Epithelial cell of umbilical artery (primary cell): ENCODE measurements at places on chromosomes 1 and 21. TPM values are rescaled to one million over a fixed set of nuclear protein-coding genes. Genes with fewer than 3 reads are reported as not detected.

Gene VWA5B1
- total RNA-seq = not detected in 2 replicates

Gene CYP4A11
- total RNA-seq = not detected in 2 replicates

Gene ATP1A2
- not detected in 2 replicates for total RNA-seq

Gene OR4F29
- total RNA-seq = not detected in 2 replicates

Gene GSTM5
- 0.65 and 0.76 TPM in 2 replicates for total RNA-seq

Gene OLIG2
- not detected in 2 replicates for total RNA-seq

Gene GNAT2
- 0.32 TPM in 1 of 2 replicates, not detected in the other for total RNA-seq

Gene PHLDA3
- 31.9 and 38.0 TPM in 2 replicates for total RNA-seq

Gene IL12RB2
- total RNA-seq = not detected in 2 replicates

Gene AXDND1
- under 0.01 TPM in 1 of 2 replicates, not detected in the other for total RNA-seq

Gene HSPG2
- total RNA-seq = 507 and 1,288 TPM in 2 replicates

Gene BLACAT1
- total RNA-seq = not detected in 2 replicates

Gene DNASE2B
- not detected in 2 replicates for total RNA-seq

Gene C1orf87
- total RNA-seq = not detected in 2 replicates

Gene TSNAX
- 31.8 and 36.8 TPM in 2 replicates for total RNA-seq

Gene SERPINC1
- total RNA-seq = not detected in 2 replicates

Gene C1orf105
- not detected in 2 replicates for total RNA-seq

Gene C1orf116
- total RNA-seq = not detected in 2 replicates

Gene ITGB2
- under 0.01 TPM in 1 of 2 replicates, not detected in the other for total RNA-seq

Gene KIF26B
- total RNA-seq = 0.32 and 0.61 TPM in 2 replicates

Gene ANGPTL1
- total RNA-seq = 0.32 and 3.8 TPM in 2 replicates

Gene CD5L
- total RNA-seq = not detected in 2 replicates

Gene RXFP4
- total RNA-seq = not detected in 2 replicates

Gene PLPPR5
- under 0.01 TPM in 1 of 2 replicates, not detected in the other for total RNA-seq

Gene OR2G6
- not detected in 2 replicates for total RNA-seq

Gene OR2T11
- not detected in 2 replicates for total RNA-seq

Gene CA6
- total RNA-seq = not detected in 2 replicates

Gene AQP10
- under 0.01 TPM in 1 of 2 replicates, not detected in the other for total RNA-seq

Gene RPE65
- total RNA-seq = not detected in 2 replicates

Gene LAPTM5
- total RNA-seq = 4.1 and 9.7 TPM in 2 replicates

Gene TRIM67
- not detected in 2 replicates for total RNA-seq

Gene FAM72D
- 0.97 and 2.0 TPM in 2 replicates for total RNA-seq

Gene FAM229A
- total RNA-seq = 0.32 and 0.61 TPM in 2 replicates

Gene EVA1B
- 170 and 275 TPM in 2 replicates for total RNA-seq

Gene HLX
- total RNA-seq = 9.7 and 11.7 TPM in 2 replicates

Gene DYNLT4
- total RNA-seq = not detected in 2 replicates

Gene FCGR1A
- total RNA-seq = not detected in 2 replicates

Gene ATP1A4
- not detected in 2 replicates for total RNA-seq

Gene C1orf94
- total RNA-seq = not detected in 2 replicates

Gene FCRL1
- not detected in 2 replicates for total RNA-seq

Gene SLAMF7
- total RNA-seq = not detected in 2 replicates

Gene MROH9
- not detected in 2 replicates for total RNA-seq

Gene CFH
- 27.0 and 72.8 TPM in 2 replicates for total RNA-seq

Gene SPOCD1
- total RNA-seq = 19.8 and 23.6 TPM in 2 replicates

Gene NBPF20
- total RNA-seq = 0.97 and 2.3 TPM in 2 replicates

Gene RHEX
- total RNA-seq = not detected in 2 replicates
